ENCODE measurements at places on chromosomes 5 and 9.

DNA sequence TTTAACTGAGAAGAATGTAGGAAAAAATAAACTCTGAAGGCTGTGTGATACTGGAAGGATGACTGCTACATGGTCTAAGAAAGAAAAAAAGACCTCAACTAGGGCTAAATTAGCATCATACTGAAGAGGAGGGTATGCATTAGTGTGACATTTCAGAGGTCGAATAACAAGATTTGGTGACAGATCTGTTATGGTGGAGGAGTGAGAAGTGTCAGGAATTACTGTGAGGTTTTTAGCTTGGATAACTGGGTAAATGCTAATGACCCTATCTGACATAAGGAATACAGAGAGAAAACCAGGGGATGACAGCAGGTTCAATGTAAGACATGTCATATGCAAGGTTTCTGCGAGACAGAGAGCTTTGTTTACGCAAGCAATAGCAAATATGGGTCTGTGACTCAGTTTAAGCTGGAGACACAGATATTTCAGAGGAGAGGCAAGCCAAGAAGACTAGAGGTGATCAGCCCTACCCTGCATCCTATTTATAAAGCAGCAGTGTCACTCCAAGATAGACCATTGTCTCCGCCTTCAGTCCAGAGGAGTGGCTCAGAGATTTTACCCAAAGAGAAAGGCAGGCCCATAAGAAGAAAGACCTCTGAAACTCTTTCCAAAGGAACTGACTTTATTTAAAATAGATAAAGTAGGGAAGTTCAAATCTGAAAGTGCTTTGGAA is 44.3 kb downstream of the FBN2 start:
- no peak for DNase-seq

DNA sequence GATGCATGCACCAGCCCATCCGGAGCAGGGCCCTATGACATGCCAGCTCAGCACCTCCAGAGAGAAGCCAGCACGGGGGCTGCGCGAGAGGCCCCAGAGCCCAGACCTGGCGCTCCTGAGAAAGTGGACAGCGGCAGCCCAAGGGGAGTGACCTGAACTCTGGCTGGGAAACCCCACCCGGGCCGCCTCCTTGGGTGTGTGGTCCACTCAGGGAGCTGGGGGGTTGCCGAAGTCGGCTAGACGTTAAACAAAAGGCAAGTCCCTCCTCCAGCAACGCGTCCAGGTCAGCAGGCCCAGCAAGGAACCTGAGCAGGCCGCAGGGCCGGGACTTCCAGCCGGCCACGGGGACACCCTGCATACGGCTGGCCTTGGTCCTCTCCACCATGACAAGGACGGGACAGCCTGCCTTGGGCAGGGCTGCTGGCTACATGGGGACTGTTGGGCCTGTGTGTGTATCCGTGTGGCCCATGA is 35.7 kb downstream of the NACC2 start:
- DNase-seq = peak; percentile 5

GRCh38 chr5:138418444-138418843 is 20.4 kb upstream of the REEP2 start:
- DNase-seq = no peak

DNA sequence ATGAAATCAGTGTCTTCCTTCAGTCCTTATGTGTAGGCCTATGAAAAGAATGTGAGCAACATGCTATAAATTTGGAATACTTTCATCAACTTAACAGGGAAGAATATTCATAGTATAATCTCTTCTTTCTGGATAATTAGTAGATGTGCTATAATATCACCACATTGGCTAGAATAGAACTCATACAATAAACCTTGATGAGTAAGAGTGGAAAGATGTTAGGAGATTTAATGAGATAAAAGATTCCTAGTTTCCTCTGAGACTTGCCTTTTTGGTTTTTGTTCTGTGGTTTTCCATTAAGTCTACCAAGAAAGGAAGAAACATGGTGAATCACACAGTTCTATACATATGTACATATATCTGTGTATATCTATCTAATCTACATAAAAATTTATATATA is 301.8 kb upstream of the PRR16 start:
- DNase-seq = no peak

- no peak for DNase-seq
These were observed 20.7 kb downstream of the GSN start for GRCh38 chr9:121288673-121289025.

- no peak for DNase-seq
These were observed 13.6 kb upstream of the HAVCR1 start for GRCh38 chr5:157072508-157072907.

- no peak for DNase-seq
These were observed 32.7 kb upstream of the SLCO6A1 start for GRCh38 chr5:102531506-102531905.

DNA sequence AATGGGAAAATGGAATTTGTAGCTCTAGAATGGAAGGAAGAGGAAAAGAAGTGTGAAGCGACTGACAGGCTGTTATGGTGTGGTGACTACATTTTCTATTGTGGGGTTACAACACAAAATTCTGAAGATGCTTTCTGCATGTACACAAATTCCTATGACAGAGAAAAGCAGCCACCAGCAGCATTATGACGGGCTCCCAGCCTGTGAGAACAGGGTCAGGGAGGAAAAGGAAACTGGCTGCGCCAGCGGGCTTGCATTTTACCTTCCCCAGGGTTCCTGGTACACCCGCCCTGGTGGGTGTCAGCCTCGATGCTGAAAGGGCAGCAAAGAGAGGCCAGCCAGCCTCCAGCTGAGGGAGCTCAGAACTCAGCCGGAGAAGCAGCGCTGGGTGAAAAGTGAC is 41.0 kb downstream of the DDX31 start:
- DNase-seq = no peak

GRCh38 chr5:53406630-53407316 is 73.7 kb upstream of the FST start:
- peak; percentile 41 for DNase-seq

DNA sequence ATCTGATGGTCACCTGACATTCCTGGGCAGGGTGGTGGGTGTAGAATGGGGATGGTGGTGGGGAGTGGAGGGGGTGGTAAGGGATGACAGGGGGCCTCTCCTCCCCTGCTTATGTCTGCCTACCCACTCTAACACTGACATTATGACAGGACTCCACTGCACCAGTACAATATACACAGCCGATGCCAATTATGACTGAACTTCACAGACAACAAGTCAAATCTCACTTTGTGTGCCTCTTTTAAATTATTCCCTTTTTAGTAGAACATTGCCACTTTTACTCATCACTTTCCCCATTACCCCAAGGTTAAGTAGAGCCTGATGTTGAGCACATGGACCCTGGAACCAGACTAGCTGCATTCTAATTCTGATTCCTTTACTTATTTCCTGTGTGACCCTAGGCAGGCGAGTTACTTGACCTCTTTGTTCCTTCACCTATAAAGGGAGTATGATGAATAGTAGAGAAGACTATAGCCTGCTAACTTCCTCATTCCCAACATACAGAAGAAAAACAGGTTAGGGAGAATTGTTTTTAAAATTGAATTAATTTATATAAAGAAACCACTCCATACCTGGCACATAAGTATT is 464.7 kb downstream of the DMRT2 start:
- no peak for DNase-seq

- DNase-seq = peak; percentile 29
These were observed 63.9 kb downstream of the TTC39B start for GRCh38 chr9:15243081-15243480.

GRCh38 chr9:128556276-128556675 is 3.9 kb downstream of the SPTAN1 start:
- DNase-seq = no peak

DNA sequence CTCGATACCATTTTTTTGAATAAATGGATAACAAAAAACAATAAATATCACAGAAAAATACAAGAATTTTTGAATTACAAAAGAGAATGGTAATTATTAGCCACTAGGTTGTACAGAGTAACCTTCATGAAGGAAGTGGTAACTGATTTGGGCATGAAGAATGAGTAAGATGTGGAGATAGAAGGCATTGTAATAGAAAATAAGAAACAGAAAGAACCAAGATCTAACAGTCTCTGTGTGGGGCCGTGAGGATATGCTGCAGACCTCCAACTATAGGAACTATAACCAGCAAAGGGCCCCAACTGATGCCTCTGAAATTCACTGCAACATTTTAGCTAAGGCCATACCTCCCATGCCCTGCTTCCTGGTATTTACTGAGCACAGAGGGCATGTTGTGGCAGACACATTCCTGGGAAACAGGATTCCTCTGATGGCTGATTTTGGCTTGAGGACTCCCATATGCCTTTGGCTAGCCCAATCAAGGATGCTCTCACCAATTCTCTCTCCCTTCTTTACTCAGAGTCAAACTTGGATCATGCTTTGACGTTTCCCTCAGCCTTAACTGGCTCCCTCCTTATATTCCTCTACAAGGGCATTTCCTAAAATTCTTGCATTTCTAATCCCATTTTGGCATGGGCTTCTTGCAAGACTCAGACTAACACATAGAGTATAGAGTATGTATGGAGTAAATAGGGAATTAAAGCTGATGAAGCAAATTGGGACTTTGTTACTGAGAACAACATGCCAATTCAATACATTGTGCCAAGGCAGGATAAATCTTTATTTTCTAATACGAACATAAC is 208.9 kb downstream of the PDE4D start:
- no peak for DNase-seq

DNA sequence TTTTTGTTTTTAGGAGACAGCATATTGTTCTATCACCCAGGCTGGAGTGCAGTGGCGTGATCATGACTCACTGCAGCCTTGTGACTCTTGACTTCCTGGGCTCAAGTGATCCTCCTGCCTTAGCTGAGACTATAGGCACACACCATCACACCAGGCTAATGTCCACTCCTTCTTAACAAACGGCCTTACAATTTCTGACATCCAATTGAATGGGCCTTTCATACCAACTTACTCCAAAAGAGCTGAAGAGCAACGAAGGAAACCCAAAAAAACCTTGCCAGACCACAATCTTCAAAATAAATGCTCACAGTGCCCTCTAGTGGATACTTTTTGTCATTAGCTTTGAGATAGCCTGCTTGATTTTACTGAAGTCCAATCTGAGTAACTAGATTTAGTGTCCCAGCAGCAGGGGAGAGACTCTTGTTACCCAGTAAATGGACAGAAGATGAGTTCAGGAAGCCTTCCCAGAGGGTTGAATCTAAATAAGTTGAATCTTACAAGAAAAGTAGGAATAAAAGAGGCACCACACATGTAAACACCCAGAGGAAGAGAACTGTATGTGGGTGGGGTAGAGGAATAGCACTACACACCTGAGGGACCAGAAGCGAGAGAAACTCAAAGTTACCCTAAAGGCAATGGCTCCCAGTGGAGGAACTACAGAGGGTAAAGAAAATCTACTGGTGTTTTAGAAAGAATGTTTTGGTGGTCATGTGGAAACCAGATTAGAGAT is 9.3 kb downstream of the ZNF622 start:
- peak; percentile 41 for DNase-seq

- no peak for DNase-seq
These were observed 50.4 kb downstream of the CERT1 start for GRCh38 chr5:75460942-75461610.

GRCh38 chr5:136061630-136062365 is 33.0 kb downstream of the TGFBI start:
- no peak for DNase-seq

DNA sequence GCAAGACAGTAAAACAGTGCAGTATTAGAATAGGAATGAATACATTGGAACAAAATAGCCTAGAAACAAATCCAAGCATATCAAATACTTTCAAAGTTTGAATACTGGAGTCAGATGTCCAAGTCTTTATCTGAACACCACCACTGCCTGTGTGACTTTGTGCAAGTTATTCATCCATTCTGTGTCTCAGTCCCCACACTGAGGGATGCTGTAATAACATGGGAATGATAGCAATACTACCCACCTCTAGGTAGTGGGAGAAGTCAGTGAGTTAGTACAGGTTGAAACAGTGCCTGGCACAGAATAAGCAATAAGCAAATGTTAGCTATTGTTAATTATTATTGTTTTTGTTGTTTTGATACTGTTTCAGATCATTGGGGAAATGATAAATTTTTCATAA is 130.9 kb downstream of the SUSD1 start:
- no peak for DNase-seq

GRCh38 chr5:94544031-94544650 is 74.3 kb downstream of the KIAA0825 start:
- DNase-seq = no peak

DNA sequence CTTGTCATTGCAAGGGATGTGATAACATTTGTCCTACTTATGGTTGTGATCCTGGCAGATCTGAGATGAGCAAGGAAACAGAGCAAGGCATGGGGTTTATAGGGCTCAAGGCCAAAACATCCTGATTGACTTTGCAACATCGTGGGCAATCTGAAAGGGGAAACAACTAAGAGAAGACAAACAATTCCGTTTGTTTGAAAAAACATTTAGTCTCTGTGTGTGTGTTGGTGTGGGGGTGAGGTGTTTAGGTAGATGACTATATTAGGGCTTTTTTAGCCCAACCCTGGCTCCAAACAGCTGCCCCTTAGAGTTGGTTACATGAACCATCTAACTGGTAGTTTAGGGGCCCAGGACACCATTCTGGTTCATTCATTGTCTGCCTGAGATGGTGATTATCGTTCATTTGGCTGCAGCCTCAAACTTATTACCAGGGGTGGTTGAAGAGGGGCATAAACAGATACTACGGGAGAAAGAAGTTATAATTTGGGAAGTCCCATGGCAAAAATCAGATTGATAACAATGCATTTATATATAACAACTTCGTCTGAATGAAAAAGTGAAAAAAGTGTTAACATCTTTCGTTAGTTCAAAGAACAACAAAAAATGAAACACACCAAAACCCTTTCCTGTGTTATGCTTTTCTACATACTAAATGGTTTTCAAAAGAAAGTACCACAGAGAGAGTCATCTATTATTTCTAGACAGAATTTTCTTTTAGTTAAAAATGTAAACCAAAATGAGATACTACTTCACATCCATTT is 5.7 kb downstream of the FYB1 start:
- no peak for DNase-seq

- DNase-seq = no peak
These were observed 17.0 kb downstream of the PTPDC1 start for GRCh38 chr9:94101162-94101853.

DNA sequence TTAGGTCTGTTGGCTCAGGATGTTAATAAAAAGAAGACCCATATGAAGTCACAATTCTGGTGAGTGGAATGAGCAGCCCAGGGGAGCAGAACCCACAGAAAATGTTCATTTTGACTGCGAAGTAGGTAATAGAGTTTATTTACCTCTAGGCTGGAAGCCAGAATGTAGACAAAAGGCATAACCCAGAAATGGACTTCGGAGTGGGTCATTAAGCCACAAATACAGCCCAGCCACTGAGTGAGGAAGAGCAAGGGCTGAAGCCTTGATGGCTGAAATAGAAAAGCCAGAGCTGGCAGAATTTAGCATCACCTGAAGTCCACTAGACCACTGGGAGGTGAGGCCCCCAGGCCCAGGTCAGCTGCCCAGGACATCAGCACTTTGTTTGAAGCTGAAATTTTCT is 168.0 kb downstream of the NXNL2 start:
- no peak for DNase-seq

- no peak for DNase-seq
These were observed 1.0 kb upstream of the UBAP1 start for GRCh38 chr9:34177593-34178435.

DNA sequence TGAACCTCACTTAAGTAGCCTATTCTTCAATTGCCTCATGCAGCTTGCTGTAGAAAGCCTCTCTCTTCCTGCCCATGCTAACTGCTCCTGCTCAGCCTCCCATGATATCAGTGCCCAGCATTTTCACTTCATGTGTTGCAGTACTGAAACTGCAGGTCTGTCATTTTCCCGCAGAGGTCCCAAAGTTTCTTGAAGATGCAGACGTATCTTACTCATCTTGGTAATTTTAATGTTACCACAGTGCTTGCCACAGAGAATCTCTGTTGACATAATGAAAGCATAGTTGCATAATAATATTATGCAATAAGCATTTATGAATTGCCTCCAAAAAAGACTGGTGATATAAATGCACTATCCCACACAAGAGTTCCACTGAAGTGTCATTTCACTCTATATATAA is 561.1 kb upstream of the DAP start:
- DNase-seq = no peak
